ENCODE measurements at places on chromosomes 6 and 20.

DNA sequence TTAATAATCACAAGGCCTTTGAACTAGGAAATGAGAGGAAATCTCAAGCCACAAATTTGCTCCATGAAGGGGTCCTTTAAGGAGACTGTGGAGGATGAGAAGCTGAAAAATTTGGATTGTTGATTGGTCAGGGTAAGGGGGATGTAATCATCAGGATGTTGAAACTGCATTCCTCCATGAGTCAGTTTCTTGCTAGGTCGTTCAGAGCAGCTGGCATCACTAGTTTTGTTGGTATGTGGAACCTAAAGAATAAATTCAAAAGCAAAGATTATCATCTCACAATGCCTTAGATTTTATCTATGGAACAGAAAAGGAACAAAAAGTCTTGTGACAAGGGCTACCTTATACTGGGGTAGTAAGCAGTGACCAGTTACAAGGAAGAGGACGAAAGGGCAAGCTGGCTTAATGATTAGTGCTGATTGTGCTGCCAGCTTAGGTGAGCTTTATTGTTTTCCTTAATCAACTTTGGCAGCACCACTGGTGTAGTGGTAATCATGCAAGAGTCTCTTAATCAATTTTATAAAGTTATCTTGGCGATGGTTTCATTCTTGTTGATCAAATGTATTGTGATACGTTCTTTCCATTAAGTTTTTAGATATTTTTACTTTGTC is 36.6 kb downstream of the CRISP2 start:
- peak; percentile 60 for DNase-seq

DNA sequence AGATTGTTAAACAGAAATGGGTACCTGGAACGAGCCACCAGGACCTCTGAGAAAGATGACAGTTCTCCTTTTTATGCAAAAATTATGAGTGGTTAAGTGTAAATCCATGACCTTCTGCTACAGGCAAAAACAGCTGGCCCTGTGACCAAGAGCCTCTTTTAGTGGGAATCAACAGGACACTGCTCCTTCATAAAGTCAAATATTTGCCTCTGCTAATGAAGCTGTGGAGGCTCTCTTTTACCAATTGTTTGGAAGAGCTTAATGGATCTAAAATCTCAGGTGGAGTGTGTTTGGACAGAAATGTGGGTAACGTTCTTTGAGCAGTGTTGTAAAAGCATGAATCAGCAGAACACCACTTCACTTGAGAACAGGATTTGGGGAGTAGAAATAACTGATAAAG is 117.5 kb upstream of the PCSK2 start:
- no peak for DNase-seq

DNA sequence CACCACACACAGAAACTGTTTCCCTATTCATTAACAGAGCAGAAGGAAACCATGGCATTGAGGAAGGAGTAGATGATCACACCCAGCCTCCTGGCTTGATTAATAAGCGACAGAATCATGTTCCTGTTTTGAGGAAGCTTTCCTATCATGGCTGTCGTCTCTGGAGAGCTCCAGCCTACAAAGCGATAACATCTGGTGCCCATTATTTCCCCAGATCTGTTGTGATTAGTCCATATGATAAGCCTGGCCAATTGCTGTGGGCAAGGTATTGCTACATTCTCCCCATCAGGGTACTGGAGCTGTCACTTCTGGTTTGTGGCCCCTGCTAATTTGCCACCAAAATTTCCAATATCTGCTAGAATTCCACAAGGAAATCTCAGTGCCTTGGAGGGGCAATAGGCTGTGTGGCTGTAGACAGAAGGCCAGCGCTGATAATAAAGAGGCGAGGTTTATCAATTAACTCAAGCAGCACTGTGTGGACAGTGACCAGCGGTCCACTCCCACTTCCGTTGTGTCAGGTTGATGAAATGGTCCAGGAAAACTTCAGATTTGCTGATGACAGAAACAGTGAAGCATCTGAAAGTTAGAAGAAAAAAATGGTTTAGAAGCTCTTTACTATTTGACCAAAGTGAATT is 66.4 kb downstream of the OLIG3 start:
- no peak for DNase-seq

DNA sequence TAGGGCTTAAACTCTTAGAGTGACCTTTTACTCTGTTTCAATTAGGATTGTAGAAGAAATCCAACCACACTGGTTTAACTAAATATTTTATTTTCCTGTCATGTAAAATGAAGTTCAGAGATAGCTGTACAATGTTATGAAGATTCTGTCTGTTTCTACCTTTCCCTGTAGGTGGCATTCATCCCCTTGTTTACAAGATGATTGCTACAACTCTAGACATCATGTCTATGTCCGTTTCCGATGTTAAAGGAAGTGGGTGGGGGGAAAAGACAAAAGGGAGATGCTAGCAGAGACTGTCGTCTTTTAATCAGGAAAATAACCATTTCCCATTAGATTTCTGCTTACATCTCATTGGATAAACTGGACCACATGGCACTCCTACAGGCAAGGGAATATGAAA is 30.9 kb upstream of the RIMS1 start:
- DNase-seq: no peak

GRCh38 chr6:3175715-3176402 is 18.5 kb upstream of the TUBB2A start:
- no peak for DNase-seq

DNA sequence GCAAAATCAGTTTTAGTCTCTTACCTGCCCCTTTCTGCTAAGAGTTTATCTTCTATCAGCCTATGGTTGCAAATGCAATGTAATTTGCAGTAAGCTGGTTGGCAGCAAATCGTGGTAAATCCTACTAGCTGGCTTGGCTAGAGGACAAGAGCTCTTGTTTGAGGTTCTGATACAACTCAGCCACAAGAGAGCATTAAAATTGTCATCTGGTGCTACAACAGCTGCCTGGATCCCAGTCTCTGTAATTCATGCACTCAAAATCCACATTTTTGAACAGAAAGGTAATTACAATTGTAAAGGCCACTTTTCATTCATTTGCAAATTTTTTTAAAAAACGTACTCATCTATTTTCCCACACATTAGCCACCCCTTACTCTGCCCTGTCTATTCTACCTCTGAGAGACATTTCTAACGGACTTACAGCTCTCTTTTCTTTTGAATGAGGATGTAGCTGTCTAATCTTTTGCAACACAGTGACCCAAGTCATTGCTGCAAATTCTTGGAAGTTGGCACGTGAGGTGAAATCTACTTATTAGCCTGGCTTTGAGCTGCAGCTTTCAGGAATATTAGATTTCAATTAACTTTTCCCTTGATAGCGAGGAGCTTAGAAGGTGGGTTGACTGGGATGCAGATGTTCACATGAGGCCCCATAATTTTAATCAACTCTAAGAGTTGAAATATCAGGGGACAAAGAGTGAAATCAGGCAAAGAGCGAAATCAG is 54.0 kb upstream of the FAM184A start:
- peak; percentile 10 for DNase-seq

DNA sequence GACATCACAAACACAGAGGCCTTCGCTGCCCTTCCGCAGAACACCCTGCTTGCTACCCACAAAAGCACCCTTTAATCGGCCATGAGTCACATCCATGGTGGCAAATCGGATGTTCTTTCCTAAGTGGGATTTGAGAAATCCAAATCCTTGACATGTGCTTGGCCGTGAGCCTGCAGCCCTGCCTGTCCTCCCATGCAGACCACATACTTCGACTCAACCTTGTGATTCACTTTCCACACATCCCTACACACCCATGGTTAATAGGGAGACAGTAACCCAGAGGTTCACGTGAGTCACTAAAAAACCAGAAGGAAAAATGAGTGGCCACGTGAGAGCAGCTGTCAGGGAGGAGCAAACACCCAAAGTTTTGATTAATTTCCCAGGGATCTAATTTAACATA is 19.4 kb downstream of the RAMACL start:
- peak; percentile 96 for DNase-seq

- no peak for DNase-seq
Observed at GRCh38 chr6:10419749-10420545, 5.1 kb upstream of the TFAP2A start.

GRCh38 chr20:33301192-33301930 is 18.3 kb downstream of the BPIFB1 start:
- DNase-seq: peak; percentile 17

DNA sequence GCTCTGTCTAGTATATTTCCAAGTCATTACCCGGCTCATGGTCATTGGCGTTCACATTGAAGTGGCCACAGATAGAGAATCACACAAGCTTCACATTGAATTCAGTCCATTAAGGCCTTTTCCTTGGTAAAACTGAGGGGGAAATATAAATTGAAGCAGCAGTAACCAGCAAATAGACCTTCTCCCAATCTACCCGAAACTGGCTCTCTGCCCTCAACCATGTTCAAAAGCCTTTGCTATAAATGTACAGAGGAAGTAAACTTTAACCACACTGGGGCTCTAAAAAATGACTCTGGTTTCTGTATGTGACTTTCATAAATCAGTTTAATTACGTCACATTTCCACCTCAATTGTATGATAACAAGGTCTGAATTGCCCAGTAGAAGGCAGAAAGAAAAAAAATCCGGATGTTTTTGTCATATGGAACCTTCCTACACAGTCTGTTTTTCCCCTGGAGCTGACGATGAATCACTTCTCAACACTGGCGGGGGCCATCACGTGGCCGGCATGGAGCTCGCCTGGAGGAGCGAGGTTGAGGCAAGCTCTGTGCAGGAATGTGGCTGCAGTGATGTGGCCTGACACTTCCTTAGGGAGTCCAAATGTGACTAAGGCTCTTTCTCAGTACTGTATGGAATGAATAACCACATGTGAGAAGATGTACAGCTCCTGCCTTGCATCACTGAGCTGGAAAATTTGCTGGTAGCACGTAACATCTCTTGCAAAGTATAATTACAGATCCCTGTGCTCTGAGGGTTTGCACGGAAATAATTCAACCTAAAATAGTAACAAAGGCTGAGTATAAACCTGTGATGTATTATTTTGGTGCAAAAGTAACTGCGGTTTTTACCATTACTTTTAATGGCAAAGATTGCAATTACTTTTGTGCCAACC is 58.6 kb upstream of the SNX9 start:
- peak; percentile 100 for DNase-seq

DNA sequence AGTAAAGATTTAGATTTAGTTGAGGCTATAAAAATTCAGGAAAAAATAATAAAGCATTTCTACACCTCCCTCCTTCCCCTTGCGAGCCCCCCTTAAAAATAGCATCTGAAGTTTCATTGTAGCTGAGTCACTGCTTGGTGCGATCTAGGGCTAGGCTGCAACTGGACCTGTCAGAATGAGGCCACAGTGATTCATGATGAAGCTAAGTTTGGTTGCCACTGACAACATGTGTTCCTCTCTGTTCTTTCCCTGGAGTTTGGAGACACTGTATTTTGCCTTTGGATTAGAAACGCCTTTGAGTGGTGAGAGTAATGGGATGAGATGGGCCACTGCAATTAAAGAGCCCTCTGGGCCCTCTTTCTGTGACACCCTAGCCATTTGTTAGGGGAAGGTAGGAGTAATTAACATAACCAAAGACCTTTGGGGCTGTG is 334.1 kb downstream of the NRN1 start:
- peak; percentile 92 for DNase-seq

DNA sequence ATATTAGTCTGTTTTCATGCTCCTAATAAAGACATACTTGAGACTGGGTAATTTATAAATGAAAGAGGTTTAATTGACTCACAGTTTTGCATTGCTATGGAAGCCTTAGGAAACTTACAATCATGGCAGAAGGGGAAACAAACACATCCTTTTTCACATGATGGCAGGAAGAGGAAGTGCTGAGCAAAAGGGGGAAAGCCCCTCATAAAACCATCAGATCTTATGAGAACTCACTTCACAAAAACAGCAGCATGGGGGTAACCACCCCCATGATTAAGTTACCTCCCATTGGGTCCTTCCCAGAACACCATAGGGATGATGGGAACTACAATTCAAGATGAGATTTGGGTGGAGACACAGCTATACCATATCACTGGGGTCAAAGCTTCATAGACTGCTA is 254.2 kb downstream of the ERMARD start:
- DNase-seq: no peak

GRCh38 chr6:136950436-136951126 is 28.5 kb downstream of the SLC35D3 start:
- no peak for DNase-seq

DNA sequence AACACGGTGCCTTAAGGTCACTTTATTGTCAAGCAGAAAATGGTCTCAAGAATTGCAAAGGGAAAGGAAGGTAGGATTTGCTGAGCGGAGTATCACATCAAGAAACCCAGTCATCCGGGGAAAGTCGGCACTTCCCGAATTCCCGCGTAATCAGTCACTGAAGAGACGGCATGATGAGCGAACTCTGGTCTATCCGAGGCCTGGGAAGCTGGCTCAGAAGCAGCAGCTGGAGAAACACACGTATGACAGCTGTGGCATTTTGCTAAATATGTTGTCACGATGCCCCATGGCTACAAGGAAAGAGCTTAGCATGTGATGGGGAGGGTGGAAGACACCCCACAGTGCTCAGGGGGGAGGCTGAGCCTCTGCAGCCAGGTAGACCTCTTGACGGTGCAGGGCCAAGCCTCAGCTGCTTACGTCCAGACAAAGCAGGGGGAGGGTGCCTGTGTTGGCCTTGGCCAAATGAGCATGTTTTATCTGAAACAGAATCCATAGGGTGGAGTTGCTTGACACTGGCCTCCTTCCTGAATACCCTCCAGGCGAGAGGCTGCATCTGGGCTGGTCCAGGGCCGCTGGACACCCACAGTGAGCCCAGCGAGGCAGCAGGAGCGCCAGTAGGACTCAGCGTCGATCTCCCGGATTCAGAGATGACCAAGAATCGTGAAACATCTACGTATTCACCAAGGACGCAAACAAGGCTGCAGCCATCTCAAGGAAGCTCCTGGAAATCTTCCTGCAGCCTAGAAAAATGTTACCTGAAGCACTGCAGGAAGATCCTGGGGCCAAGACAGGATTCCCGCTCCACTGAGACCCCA is 118.8 kb upstream of the AFDN start:
- no peak for DNase-seq

- DNase-seq: no peak
Observed at GRCh38 chr6:41080621-41081020, 7.8 kb downstream of the NFYA start.

DNA sequence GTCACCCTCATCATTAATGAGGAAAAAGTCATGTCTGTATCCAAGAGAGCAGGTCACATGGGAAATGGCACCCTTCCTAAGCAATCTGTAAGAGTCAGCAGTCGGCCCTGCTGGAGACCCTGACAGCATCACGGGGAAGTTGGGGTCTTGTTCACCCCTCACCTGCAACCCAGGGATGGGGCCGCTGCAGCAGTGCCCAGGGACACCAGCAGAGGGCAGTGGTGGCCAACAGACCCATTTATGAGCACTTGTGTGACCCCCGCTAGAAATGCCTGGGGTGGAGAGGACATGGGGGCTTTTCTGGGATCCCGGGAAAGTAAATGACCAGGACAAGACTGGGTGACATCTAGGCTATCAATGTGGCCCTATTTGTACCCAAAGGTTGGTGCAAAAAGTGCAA is 35.9 kb downstream of the ANKRD60 start:
- no peak for DNase-seq

DNA sequence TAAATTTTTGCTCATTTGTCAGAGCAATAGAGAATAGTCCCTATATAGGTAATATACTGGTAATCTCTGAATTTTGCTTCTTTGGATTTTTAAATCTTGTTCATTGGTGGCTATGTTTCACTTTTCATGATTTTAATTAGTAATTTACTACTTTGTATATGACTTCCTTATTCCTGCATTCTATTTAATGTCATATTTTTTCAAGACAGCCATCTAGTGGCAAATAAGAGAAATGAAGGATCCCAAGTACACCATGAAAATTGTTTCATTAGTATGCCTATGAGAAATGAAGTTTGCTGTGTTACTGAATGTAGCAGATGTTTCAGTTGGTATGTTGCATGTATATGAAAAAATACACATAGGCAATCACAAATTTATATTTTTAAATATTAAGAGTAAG is 82.4 kb downstream of the ZNF292 start:
- DNase-seq: peak; percentile 11
